ENCODE measurements at places on chromosomes 1 and 21.

- H3K4me3 ChIP-seq, result no peak overlapping the region
- H3K36me3 ChIP-seq, result no peaks in the 10 kb centered on the region
- H3K27me3 ChIP-seq, result peaks cover 2% of the 10 kb centered on the region
- no peak overlapping the region for H3K27ac ChIP-seq
- DNase-seq, result no peak
Measured at GRCh38 chr1:240844486-240844885, 232.5 kb upstream of the GREM2 start.

- H3K4me1 ChIP-seq, result no peaks in the 10 kb centered on the region
- no peak overlapping the region for H3K27ac ChIP-seq
- DNase-seq, result no peak
- H3K36me3 ChIP-seq, result no peaks in the 10 kb centered on the region
- no peak overlapping the region for H3K4me3 ChIP-seq
Measured at GRCh38 chr1:181251001-181251712, 162.7 kb downstream of the IER5 start.

DNA sequence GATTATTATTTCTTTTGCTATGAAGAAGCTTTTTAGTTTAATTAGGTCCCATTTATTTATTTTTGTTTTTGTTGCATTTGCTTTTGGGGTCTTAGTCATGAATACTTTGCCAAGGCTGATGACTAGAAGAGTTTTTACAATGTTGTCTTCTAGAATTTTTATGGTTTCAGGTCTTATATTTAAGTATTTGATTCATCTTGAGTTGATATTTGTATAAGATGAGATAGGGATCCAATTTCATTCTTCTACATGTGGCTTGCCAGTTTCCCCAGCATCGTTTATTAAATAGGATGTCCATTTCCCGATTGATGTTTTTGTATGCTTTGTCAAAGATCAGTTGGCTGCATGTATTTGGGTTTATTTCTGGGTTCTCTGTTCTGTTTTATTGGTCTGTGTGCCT lies 8.5 kb upstream of the ACBD6 start:
- no peak overlapping the region for H3K27ac ChIP-seq
- no peaks in the 10 kb centered on the region for H3K36me3 ChIP-seq
- no peak for DNase-seq
- no peak overlapping the region for H3K4me3 ChIP-seq

DNA sequence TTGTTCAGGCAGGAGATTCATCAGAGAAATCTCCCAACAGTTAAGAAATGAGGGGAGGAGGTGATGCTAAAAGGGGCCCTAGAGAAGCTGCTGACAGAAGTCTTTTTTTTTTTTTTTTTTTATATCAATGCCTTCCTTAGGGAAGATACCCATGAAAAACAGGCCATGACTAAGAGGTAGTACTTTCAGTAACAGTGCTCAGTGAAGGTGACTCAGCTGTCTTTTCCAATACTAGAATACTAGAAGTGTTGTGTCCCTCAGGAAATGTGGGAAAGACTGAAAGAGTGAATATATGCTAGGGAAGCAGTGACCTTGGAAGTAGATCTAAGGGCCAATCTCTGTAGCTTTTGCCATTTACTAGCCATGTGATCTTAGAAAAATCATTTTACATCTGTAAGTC lies 52.4 kb upstream of the SLFNL1 start:
- peak; percentile 65 for DNase-seq
- no peak overlapping the region for H3K27ac ChIP-seq
- no peak overlapping the region for H3K4me3 ChIP-seq
- no peaks in the 10 kb centered on the region for H3K4me1 ChIP-seq
